Epithelial cell of prostate (primary cell): ENCODE measurements at places on chromosomes 1 and 21.

DNA sequence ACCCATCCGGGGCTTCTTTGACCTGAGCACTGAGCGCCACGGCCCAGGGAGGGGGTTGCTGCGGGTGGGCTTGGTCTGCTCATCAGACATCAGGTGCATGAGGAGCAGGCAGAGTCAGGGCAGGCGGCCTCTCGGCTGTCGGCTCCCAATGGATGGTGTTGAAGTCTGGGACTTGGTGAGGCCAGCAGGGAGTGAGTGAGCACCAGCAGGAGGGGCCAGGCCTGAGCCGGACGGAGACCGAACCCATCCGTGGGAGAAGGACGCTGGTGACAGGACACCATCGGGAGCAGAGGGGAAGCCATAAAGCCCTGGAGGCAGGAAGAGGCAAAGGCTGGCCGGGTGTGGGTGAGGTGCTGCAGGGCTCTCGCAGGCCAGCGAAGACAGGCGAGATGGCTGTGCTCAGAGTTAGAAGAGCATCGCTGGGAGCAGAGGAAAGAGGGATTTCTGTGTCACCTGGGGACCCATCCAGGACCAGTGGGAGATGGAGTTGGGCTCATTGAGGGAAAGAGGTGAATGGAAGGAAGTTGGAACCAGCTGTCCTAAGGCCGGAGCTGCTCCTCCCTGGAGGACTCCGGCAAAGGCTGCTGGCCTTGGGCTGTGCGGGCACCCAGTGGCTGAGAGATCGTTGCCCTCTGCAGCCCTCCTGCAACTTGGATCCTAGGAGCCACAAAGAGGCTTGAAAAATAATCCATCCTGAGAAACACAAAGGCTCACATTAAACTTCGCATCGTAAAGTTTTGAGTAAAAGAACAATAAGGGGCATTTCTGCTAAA lies 49.9 kb downstream of the PDE9A start:
- no peak for DNase-seq

DNA sequence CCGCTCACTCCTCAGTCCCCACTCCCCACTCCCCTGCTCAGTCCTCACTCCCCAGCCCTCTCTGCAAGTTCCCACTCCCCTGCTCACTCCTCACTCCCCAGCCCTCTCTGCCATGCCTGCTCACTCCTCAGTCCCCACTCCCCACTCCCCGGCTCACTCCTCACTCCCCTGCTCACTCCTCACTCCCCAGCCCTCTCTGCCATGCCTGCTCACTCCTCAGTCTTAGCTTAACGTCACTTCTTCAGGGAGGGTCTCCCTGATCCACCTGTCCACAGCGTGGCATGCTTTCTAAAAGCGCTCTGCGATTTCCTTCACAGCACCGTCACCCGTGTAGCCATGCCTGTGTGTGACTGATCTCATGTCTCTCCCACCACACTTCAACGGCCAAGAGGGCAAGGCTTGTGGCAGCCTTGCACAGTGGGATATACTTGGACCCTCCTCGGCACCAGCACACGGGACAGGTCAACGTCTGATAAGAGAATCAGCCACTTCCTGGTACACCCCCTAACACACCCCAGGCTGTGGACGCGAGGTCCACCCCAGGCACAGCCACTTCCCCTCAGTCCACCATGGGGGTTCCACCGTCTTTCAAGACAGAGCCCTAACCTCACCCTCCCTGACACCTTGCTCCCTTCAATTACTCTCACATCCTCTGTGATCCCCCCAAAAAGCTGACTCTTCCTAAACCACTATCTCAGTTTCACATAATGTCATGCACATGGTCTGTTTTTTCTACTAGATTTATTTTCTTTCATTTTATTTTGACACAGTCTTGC lies 14.0 kb downstream of the PRDM15 start:
- DNase-seq, result no peak

DNA sequence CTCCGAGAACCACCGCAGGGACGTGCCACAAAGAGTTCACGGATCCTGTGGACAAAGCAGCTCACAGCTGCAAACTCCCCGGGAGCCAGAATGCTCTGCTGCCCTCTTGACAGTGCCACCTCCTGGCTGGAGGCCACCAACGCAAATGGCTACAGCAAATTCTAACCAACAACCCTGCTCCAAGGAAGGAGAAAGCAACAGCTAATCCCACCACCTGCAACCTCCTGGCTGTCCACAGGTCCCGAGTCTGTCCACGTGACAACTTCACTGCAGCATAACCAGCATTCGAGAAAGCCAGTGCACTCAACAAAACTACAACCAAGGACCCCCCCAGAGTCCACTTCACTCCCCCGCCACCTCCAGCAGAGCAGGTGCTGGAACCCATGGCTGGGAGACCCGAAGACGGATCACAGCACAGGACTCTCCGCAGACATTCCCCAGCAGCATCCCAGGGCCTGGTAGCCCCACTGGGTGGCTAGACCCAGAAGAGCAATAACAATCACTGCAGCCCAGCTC lies 17.3 kb downstream of the POFUT2 start:
- DNase-seq, result no peak

DNA sequence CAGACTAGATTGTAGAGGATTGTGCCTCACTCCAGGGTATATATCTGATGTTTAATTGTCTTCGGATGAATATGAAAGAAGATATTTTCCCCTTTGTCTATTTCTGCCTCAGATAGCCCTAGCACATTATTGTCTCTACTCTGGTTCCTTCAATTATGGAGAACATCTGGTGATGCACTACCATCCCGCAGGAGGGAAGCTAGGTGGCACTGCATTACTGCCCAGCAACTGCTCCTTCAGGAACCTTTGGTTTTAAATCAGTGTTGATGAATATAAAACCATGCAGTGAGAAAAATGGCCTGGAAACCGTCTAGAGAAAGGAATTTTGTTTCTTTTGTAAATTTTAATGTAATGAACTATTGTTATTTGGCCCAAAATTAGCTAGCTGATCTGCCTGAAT lies 68.5 kb downstream of the GPR88 start:
- no peak for DNase-seq

- no peak for DNase-seq
Observed at GRCh38 chr21:43643193-43643592, 16.1 kb downstream of the HSF2BP start.

DNA sequence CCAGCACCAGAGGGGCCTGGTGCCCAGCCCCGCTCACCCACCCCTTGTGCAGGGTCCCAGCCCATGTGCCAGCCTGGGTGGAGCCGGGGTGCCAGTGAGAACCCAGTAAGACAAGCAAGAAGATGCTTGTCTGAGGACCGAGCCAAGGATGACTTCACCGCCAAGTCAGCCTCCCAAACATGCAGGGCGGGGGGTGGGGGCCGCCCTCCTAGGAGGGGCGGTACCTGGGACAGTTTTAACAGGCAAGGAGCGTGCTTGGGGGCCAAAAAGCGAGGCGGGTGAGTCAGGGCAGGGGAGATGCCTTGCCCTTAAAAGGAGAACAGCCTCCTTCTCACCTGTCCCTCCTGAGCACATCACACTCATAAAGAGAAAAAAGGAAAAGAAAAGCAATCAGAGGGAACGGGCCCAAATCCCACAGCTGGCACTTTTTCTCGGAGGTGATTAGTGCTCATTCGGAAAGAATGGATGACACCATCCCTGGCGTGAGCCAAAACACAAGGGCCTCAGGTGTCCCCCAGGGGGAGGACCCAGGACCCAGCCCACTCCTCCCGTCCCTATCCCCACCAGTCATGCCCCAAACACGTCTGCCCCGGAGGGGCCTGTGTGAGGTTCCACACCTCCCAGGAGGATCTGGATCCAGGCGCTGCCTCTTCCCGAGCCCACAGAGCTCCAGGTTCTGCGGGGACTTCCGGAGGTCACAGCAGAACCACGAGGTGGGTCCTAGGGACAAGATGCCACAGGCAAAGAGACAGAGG lies 77.6 kb upstream of the IFFO2 start:
- peak; percentile 93 for DNase-seq

DNA sequence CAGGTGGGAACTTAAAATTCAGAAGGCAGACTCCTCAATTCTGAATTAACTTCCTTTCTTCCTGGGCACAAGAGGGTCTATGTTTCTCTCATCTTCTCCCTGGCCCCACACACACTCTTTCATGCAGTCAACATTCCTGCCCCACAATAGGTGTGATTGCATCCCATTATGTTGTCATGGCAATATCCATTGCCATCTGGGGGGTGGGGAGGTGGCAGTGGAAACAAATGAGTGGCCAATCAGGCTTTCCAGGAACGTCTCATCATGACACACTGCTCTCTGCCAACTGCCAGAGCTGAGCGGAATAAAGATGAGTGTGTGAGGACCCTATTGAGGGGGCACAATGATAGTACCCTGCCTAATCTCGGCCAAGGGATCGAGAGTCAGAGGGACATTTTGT lies 80.4 kb downstream of the KCND3 start:
- DNase-seq, result no peak
